Globus pallidus (tissue), 1 donor: ENCODE measurements at places on chromosomes 12 and 14.

GRCh38 chr12:3537719-3538465 is 46.9 kb downstream of the PRMT8 start:
- DNase-seq, result no peak

- DNase-seq, result no peak
These were observed 5.4 kb upstream of the KRT81 start for GRCh38 chr12:52296572-52297215.

DNA sequence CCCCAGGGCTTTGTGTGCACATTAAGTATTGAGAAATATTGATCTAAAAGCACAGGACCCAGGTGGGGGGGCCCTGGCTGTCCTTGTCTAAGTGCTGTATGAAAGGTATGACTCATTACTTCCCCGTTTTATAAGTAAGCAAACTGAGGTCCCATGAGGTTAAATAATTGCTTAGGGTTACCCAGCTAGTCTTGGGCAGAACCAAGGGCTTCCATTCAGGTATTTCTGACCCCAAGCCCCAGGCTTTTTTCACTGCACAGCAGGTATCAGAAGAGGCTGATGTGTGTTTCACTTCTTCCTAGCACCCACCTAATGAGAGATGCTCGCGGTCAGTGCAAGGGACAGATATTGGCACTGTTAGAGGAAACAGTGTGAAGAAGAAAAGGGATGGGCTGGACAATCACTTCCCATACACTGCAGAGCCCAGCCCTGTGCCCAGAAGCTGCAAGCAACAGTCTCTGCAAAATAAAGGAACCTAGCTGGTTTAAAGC is 4.7 kb upstream of the TC2N start:
- DNase-seq, result no peak

DNA sequence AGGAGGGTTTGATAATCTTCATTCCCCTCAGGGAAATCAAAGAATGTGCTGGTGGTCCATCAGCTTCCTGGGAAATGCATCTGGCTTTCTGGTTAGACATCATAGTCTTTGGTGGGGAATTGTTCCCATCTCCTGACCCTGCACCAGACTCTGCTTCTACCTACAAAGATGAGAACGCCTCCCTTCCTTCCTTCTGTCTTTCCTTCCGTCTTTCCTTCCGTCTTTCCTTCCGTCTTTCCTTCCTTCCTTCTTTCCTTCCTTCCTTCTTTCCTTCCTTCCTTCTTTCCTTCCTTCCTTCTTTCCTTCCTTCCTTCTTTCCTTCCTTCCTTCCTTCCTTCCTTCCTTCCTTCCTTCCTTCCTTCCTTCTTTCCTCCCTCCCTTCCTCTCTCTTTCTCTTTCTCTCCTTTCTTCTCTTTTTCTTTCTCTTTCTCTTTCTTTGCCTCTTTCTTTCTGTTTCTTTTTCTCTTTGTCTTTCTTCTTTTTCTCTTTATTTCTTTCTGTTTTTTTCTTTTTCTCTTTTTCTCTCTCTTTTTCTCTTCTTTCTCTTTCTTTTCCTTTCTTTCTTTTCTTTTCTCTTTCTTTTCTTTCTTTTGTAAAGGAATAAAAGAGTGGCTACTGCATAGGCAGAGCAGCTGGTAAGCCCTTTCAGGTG is 189.0 kb upstream of the ARHGAP5 start:
- DNase-seq, result no peak

DNA sequence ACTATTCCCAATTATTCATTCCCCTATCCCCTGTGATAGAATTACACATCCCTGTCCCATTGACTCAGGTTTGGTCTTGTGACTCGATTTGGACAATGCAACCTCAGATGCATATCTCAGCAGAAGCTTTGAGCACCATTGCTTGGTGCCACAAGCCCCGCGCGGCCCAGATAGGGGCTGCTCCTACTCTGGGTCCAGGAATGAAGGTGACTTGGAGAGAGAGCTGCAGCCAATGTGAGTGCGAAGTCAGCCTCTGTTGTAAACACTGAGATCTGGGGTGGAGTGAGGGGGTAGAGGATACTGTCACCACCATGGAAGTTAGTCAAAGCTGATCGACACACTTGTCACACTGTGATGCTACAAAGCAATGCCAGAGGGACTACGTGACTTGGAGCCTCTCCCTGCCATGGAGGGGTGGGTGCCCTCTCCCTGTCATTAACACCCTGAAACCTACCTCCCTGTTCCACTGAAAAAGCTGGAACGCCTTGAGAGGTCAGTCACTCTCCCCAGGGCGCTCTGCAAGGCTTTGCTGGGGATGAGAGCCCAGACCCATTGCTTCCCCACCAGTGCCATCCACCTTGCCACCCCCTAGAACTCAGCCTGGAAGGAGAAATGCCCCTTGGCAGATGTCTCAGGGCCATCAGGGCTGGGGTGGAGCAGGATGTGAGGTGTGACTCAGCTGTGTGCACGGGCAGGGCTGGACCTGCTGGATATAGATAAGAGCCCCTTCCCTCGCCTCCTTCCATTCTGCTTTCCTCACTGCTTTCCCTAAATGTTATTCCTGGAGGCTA is 6.6 kb upstream of the PLEK2 start:
- DNase-seq, result no peak

- no peak for DNase-seq
These were observed 61.8 kb downstream of the PHLDA1 start for GRCh38 chr12:75969768-75970167.

GRCh38 chr14:88955455-88955854 is 131.0 kb downstream of the TTC8 start:
- no peak for DNase-seq

- no peak for DNase-seq
These were observed 88.5 kb upstream of the CSRP2 start for GRCh38 chr12:76967181-76967885.

DNA sequence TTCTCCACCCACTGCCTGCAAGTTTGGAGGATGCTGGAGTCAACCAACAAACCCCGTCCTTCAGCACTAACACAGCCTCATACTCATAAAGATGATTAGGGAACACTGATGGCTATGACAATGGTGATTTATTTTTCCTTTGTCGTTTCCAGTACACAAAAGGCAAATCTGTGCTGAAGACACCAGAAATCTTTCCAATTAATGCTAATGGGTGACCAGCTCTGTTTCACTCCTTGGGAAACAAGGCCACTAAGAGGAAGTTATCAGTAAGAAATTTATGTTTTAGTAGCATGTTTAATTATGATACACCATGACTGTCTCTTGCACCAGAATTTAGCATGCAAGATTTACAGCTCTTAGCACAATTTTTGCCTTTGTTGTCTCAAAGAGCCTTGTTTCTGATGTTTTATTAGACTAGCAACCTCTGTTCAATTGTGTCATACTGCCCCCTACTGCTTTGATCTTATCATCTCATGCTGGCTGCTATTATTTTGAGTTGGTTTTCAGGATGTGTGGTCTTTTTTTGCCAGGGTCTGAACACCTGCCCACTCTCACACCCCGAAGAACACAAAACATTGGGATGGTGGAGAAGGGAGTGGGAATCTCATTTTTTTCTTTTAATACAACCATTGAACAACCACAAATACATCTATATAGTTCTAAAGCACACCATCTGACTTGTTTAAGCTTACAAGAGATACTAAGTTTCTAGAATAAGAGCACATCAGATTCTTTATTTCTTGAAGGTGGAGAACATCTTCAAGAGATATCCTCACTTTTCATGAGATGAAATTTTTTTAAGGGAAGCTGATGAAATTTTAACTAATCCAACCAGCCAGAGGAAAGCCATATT is 160.9 kb downstream of the SPTSSA start:
- peak; percentile 72 for DNase-seq

GRCh38 chr14:103074729-103075367 is 9.2 kb upstream of the LBHD2 start:
- no peak for DNase-seq

- DNase-seq, result no peak
These were observed 518.5 kb downstream of the SOX5 start for GRCh38 chr12:23431006-23431405.

- DNase-seq, result no peak
These were observed 43.6 kb downstream of the ERGIC2 start for GRCh38 chr12:29337325-29337724.

DNA sequence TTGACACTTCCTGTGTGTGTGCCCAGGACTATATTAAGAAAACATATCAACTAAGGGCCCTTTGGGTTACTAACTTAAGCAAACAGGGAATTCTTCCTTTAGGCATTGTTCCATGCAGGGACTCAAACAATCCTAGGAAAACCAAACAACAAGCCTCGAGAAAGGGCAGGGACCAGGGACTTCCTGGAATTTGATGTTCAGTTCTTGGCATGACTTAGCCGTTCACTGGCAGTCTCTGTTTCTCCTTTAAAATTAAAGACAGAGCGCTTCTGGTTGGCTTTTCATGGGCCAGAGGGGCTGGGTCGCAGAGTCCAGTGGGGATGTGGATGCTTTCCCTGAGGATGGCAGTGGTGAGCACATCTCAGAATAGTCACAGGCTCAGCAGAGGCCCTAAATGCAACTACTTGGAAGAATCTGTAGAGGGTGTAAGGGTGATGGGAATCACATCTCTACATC is 35.2 kb downstream of the RNFT2 start:
- DNase-seq, result no peak

GRCh38 chr12:52020539-52021336 is 14.0 kb downstream of the TAMALIN start:
- no peak for DNase-seq

- DNase-seq, result no peak
These were observed 685 bp upstream of the MYL6B start for GRCh38 chr12:56151672-56152131.

- DNase-seq, result no peak
These were observed 238.4 kb downstream of the TMEM132D start for GRCh38 chr12:129665414-129665813.

DNA sequence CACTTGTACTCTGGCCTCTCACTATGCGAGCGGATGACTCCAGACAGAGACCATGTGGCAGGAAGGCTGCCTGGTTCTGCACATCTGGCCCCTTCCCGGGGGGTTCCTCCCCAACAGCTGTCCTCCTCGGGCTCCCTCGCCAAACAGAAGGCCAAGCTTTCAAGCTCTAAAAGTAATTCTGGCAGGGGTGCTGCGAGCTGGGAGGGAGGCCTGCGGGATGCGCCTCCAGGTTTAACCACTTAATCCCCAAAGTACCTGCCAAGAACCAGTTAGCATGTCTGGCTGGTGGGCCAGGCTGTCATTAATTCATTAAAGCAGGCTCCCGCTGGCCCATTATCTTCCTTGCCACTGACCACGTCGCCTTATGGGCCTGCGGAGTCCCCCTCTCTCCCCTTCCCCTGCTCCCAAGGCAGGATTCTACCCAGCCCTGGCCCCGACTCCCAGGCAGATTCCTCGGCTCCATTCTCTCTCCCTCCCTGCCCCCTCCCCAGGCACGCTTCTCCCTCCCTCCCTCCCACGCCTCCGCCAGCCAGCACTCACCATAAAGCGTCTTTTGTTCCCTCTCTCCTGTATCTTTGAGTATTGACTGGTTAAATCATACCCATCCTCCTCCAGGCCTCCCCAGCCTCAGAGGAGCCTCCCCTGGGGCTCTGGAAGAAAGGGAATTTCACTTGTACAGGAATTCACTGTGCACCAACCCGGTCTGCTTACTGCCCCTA is 4.9 kb downstream of the HRK start:
- DNase-seq, result no peak

GRCh38 chr14:68248481-68249255 is 429.1 kb downstream of the RAD51B start:
- peak; percentile 67 for DNase-seq

- DNase-seq, result no peak
These were observed 622.4 kb upstream of the TBX3 start for GRCh38 chr12:115306380-115306779.

DNA sequence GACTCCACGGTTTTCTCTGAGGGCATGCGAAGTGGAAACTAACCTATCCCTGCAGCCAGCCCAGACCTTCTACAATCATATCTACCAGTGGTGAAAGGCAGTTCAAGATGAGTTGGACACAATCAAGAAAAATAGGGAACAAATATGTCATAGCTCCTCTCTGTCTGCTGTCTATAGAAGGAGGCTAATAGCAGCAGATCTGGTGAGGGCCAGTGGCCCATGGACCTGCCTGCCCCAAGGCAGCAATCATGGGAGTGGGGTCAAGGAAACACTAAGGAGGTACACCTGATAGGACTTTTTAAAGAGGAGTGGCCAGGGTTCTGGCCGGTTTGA is 149.5 kb downstream of the PRKCH start:
- DNase-seq, result no peak

- DNase-seq, result no peak
These were observed 18.6 kb upstream of the MDM1 start for GRCh38 chr12:68350753-68351152.

DNA sequence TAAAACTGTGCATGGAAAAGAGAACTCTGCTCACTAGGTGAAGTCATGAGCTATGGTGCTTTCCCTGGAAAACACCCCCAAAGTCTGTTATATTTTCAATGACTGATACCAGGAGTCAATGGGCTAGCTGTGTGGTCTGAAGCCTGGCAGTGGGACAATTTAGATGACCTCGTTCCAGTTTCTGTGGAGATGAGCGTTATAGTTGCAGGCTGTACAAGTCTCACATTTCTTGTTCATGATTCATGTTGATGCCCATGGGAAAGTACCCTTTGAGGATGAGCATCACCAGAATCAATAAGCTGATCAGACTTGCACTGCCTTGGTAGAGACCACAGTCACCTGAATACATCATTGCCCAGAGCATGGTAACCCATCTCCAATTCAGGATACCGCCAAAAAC is 70.7 kb downstream of the NOVA1 start:
- DNase-seq, result no peak

GRCh38 chr12:130375296-130376287 is 37.9 kb downstream of the PIWIL1 start:
- DNase-seq, result no peak

GRCh38 chr12:119692997-119693396 is 25.1 kb downstream of the PRKAB1 start:
- no peak for DNase-seq

DNA sequence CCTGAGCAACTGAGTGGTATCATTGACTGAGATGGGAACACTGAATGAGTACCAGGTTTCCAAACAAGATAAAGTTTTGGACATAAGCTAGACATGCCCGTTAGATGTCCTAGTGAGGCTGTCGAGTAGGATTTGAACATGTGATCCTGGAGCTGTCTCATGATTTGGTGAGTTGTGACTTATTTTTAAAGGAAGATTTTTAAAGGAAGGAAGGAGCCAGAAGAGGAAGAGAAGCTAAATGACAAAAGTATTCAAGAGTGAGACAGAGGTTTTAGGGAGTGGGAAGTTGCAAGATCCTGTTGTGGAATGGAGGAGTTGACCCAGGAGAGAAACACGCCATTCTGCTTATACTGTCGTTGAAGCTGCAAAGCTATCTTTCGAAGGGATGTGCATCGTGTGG is 82.1 kb downstream of the SAMD4A start:
- no peak for DNase-seq

DNA sequence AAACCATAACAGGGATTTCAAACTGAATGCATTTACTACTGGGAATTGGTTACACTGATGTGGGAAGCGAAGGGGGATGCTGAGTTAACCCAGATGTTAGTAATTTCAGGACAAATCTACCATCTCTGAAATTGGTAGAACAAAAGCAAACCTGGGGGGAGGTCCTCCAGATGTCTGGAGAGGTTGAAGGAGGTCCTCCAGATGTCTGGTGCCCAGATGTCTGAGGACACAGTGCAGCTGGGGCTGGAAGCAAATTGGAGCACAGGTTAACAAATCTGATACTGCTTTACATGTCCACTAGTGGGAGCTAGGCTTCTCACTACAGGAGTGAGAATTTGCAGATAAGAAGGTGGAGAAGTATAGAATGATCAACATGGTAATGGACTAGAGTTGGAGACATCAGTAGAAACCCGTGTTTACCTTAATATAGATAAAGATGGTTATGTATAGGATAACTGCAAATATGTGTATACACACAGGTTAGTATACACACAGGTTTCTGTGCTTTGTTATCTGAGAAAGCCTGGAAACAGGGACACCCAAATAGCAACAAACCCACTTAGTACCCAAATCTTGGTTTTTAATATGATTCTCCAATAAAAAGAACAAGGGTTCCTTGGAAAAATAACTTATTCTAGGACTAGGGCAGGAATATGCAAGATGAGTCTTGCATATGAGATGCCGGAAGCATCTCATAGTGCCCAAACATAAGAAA is 162.5 kb downstream of the C12orf50 start:
- no peak for DNase-seq
